Effector CD4-positive, alpha-beta T cell (primary cell): ENCODE measurements at places on chromosomes 3 and 15.
A peak's percentile ranks its signal among the peaks of the same experiment; 100 is the strongest.

DNA sequence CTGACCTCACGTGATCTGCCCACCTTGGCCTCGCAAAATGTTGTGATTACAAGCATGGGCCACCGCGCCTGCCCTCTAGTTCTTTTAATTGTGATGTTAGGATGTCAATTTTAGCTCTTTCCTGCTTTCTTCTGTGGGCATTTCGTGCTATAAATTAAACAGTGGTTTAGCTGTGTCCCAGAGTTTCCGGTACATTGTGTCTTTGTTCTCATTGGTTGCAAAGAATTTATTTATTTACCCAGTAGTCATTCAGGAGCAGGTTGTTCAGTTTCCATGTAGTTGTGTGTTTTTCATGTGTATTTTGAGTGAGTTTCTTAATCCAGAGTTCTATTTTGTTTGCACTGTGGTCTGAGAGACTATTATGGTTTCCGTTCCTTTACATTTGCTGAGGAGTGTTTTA is 30.1 kb downstream of the MYRIP start:
- no peak for DNase-seq

GRCh38 chr15:44015545-44016305 is 179.3 kb downstream of the FRMD5 start:
- no peak for DNase-seq

DNA sequence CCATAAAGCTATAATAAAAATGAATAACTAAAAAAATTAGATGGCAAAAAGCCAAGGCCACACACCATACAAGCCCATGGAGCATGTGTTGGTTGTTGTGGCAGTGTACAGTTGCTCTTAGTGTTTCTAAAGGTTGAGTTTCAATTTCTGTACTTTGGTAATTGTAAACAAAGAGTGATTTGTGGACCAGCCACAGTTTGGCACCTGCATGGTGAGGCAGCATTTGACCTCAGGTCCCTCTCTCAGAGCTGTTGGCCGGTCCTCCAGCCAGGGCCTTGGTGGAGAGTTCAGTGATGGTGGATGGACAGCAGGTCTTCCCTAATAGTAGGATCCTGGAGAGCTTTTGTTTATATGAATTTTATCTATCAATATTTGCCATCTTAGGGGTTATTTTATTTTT is 5.6 kb downstream of the ACAD9 start:
- DNase-seq, result no peak

DNA sequence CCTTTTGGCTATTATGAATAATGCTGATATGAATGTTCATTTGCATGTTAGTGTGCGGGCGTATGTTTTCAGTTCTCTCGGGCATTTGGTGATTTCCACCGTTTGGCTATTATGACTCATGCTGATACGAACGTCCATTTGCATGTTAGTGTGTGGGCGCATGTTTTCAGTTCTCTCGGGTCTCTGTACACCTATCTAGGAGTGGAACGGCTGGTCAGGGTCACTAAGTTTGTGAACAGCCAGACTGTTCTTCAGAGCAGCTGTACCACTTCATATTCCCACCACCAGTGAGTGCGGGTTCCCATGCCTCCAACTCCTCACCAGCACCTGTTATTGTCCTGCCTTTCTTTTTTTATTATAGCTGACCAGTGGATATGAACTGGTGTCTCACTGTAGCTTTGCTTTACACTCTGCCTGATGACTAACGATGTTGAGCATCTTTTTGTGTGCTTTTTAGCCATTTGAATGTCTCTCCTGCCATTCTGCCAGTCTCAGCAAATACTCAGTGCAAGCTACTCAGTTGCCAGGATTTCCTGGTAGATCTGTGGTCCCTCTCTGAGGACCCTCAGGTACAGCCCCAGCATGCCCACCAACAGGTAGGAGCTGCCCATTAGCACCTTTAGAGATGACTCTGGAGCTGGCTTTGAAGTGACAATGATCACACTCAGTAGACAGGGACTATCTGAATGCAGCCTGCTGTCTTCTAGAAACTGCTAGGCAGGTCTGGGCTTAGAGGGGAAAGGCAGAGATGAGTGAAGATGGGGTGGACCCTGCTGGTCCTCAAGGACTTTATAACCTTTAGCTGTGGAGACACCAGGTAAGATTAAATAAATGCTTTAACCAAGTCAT is 141.1 kb downstream of the XXYLT1 start:
- peak; percentile 8 for DNase-seq

- no peak for DNase-seq
Observed at GRCh38 chr3:78976200-78976599, 791.6 kb downstream of the ROBO1 start.

DNA sequence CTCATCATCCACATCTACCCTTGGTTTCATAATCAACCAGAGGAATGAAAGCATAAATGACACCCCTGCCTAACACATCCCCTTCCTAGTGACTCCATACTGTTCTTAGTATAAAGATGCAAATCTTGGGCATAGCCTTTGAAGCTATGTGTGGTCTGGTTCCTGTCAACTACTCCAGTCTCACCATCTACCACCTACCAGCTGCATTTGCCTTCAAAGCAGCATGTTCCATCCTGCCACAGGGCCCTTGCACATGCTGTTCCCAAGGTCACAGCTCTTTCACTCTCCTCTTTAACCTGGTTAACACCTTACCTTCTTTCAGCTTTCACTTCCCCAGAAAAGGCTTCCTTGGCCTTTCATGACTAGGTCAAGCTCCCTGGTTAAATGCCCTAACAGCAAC is 62.3 kb upstream of the ARHGEF3 start:
- no peak for DNase-seq

DNA sequence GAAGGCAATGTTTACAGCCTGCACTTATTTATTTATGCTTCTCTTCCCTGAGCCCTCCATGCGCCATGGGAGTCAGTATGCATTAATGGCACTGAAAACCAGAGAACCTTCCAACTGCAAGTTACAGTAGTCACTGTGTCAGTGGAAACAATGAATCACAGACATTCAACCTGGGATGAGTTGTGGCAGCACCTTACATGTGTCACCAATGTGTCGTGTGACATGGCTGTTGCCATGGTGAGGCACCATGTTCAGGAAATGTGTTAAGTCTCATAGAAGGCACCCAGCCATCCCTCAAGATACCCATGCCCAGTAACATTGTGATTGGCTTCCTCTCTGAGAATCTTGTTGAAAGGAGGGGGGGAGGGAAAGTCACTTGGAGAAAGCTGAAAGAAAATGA is 105.0 kb downstream of the FOXP1 start:
- DNase-seq, result peak; percentile 57

DNA sequence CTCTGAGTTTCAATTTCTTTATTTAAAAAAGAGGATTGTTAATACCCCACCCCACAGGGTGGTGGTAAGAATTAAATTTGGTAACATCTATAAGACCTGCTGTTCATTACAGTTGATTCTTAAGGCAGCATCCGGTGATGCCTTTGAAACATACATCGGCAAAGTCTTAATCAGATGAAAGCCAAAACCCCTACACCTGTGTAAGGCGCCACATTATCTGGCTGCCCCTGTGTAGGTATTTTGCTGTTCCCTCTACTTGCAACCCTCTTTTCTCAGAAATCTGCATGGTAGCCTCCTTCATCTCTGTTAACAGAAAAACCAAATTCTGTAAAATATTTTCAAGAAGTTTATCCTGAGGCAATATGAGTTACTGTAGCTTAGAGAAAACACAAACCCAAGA is 90.0 kb downstream of the ST6GAL1 start:
- no peak for DNase-seq

DNA sequence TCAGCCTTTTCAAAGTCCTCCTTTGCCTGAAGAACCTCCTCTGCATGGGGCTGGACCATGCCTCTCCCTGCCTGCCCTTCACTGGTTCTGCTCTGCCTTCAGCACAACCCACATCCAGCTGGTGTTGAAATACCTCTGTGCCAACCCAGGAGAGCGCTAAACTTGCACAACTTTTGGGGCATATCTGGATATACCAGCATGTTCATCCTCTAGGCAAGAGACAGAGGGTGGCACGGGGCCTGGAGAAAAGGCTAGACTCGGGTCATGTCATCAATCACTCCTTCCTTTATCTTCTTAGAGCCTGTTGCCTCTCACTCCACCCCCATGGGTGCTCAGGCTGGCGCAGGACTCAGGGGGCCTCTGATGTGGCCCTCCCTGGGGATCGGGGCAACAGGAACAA is 4.8 kb downstream of the SEMA4B start:
- no peak for DNase-seq

DNA sequence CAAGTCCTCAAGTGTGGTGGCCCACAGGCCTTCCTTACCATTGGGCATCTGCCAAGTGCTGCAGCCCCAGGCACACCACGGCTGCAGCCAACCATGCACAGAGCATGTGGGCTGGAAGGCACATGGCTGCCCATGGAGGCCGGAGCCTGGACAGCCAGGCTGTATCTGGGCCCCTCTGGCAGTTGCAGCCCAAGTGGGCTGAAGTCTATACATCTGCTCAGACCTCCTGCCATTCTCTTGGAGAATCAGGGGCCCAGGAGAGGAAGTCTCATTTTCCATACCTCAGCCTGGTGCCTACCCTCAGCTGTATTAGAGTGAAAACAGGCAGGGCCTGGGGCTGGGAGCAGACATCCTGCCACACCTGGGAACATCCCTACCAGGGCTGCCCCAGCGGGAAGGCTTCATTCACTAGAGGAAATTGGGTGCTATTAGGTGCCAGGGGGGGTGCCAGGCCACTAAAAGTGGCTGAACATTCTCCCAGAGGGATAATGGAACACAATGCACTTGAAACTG is 48.0 kb upstream of the SLCO2A1 start:
- DNase-seq, result no peak

DNA sequence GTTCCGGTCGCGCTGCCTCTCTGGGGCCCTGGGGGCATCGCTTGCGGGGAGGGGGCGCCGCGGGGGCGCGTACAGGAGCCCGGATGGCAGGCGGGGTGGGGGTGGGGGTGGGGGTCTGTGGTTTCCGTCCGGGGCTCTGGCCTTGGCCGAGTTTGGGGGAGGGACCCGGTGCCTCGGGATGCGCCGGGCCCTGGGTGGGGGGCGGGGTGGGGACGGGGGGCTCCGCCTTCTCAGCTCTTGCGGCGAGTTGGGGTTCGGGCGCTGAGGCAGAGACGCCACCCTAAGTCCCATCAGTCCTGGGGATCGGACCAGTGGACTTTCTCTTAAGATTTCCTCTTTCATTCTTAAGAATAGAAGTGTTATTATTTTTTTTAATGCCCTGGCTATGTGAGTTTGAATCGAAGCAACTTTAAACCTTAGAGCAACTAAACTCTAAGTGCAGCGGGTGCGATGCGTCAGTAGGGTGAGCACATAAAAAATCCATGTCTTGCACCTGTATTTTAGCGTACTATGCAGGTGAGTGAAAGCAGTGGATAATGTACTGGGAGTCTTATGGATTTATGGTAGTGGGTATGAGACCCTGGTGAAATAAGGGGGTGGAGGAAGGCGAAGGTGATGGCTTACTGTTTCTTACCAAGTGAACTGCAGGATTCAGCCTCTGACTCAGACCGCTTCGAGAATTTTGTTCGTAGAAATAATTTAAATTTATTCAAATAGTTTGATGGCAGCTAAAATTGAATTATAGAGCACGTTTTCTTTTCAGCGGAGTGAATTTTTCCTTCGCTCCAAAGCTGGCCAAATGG is 762 bp downstream of the CTNNB1 start:
- peak; percentile 2 for DNase-seq

- DNase-seq, result no peak
Observed at GRCh38 chr3:198030125-198030524, 70.1 kb downstream of the LMLN start.

DNA sequence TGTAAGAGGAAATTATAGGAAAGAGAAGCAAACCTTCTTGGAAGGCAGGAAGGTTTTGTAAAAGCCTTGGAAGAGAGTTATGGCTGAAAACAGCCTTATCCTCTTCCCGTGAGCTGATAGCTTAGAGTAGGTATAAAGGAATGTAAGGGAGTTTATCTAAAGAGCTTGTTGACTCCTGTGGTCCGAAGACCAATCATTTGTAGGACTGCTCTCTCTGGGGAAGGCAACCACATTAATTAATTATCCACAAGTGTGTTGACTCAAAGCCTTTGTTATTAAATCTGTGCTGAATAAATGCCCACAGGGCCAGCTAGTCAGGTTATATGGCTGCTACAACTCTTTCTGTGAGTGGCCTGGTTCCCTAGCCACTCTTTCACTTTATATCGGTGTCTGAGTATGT is 452.1 kb upstream of the RASGRP1 start:
- no peak for DNase-seq

DNA sequence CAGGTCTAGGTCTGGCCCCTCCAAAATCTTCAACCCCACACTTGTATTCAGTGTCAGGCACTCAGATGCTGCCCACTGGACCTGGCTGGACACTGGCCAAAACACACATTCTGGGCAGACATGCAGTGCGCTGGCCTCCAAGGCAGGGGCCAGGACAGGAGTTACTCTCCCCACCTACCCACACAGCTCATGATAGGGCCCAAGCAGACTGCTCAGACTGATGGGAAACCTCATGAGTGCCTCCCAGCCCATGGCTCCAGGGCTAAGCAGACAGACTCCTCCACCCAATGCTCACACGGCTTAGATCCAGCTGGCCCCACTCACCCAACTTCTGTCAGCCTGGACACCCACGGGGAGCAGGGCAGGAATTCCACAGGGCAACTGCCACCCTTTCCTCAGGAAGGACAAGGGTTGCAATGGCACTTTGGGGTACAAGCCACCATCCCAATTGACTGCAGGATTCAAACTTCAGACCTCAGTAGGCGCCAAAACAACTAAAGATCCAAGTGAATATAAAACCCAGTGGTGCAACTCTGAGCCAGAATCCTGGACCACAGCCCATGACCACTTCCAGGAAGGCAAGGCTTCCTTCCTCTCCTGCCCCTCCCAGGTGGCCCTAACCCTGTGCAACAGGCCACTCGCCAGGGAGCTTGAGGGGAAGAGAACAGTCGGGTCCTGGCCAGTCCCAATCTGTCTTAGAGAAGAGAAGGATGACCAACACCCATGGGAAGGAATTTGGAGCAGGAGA is 1.4 kb downstream of the LTF start:
- no peak for DNase-seq
